ENCODE measurements at places on chromosomes 3 and 15.

DNA sequence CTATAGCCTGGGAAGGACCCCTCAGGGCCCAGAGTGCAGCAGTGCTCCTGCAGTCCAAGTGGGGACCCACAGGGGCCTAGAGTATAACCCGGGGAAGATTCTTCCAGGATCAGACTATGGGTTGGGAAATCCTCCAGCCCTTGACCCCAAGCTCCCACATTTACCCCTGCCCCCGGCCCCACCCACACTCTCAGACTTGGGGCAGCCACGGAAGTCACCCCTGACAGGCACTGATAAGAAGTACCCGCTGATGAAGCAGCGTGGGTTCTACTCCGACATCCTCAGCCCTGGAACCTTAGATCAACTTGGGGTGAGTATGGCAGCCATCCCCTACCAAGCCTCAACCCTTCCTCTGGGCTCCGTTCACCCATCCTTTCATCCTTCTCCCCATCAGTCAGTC lies 6.3 kb downstream of the DNAH1 start:
- no peak for DNase-seq

DNA sequence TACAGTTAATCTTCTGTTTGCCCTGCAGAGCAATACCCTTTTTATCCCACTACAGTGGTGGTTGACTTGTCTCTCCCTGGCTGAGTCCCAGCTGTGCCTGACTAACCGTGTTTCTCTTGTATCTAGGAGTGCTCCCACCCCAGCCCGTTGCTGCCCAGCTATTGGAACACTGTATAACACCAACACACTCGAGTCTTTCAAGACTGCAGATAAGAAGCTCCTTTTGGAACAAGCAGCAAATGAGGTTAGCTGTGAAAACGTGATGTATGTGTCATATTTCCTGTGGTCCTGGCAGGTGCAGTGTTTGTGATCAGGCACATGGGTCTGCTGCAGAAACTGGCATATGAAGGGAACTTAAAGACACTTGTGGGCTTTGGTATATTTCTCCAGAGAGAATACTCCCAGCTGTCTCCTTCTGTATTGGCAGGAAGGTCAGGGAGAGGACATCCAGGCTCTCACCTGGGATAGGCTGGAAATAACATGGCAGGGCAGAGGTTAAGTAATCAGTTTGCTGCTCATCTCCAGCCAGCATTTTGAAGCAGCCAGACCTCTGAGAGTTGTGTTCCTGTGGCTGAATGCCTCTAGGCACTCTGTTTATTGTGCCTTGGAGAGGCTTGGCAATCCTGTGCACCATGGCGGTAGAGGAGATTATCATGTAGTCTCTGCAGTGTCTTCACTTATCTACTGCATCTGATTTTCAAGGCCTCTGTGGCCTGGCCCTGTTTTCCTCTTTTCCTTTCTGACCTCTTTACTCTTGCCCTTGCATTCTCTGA lies 34.8 kb downstream of the ATG7 start:
- DNase-seq = no peak

GRCh38 chr3:83011481-83011880 lies 1250.0 kb upstream of the GBE1 start:
- no peak for DNase-seq

DNA sequence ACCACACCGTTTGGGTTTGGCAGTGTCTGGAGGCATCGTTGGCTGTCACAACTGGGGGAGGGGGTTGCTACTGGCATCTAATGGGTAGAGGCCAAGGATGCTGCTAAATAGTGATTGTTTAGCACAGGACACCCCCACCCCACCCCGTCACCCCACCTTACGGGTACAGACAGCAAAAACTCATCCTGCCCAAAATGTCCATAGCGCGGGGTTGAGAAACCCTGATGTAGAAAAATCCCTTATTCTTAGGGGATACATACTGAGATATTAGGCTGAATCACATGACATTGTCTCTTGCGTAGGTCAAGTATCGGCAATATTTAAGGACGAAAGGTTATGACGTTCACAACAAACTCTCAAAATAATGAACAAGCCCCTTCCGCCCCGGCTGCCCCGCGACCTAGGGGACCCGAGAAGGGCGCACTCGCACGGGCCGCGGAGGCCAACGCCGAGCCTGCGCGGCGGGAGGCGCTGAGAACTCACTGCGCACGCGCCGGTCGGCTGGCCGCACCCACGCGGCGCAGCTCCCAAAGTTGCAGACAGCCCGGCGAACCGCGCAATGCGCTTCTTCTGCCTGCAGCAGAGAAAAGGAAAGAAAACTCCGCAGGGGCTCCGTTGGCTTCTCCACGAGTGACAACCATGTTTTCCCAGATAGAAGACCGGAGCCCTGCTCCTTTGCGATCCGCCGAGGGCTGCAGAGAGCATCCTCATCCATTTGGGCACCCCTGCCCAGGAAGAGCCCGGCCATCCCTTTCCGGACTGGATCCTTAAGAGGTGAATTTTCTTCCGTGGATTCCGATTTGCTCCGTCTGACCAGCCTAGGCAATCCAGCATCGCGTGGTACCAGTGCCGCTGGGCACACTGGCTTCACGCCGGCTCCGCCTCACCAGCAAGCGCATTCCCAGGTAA lies 136.8 kb upstream of the CCDC54 start:
- no peak for DNase-seq

- no peak for DNase-seq
Observed at GRCh38 chr3:38222032-38222634, 43.5 kb upstream of the SLC22A13 start.

- no peak for DNase-seq
Observed at GRCh38 chr3:71421820-71422566, 161.5 kb downstream of the FOXP1 start.

GRCh38 chr3:48276911-48277641 lies 36.2 kb downstream of the ZNF589 start:
- no peak for DNase-seq

- DNase-seq = no peak
Observed at GRCh38 chr3:63864008-63864964, 619 bp downstream of the ATXN7 start.

- DNase-seq = no peak
Observed at GRCh38 chr3:32097768-32098167, 8.7 kb upstream of the GPD1L start.

DNA sequence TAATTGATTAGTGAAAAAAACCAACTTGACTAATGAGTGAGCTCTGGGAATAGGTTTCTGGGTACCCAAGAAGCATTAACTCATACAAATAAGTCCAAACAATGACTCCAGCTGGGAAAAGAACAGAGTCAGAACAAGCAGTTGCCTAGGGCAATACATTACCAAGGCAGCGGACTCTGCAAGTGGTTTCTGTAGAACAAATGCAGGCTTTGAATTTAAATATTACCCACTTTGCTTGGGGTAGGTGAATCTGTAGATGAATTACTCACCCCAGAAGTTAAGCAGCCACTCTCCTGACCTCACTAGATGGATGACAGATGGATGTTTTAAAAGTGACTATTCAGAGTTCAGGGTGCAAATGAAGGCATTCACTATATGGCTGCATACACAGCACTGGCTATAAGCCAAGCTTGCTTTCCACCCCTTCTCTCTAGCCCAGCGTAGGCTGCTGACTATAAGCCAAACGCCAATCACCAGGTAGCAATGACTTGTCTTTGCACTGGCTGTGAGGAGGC lies 73.1 kb upstream of the BHLHE40 start:
- no peak for DNase-seq

DNA sequence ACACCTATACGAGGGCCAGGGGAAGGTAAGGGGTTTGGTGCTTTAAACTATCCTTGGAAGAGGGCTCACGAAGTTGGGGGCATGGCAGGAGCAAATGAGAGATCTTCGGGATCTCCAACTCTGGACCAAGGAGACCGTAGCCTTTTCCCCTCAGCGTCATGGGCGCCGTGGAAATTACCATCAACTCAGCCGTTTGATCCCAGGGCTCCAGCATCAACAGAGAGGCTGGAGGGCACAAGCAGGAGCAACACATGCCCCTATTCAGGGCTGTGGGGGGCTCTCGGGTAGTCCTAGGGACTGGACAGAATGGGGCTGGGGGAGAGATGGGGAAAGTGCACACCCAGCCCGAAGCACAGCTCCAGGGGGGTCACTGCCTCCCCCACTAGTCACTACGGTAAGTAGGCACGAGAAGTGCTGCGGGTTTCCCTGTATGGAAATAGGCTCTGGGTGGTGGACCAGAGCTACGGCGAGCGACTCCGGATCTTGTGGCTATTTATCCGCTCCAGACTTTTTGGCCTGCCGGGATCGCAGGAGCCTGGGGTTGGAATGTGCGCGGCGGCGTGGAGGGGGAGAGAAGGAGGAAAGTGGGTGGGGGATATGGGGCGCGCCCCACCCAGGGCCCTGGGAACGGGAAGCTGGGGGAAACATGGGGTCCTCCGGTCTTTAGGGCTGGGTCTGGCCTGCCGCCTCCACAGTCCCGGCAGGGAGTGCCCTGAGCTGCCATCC lies 539 bp upstream of the LAMB2 start:
- DNase-seq = peak; percentile 59

GRCh38 chr3:41247055-41248004 lies 48.0 kb downstream of the CTNNB1 start:
- no peak for DNase-seq

- DNase-seq = no peak
Observed at GRCh38 chr15:42549741-42550392, 1.2 kb downstream of the HAUS2 start.

DNA sequence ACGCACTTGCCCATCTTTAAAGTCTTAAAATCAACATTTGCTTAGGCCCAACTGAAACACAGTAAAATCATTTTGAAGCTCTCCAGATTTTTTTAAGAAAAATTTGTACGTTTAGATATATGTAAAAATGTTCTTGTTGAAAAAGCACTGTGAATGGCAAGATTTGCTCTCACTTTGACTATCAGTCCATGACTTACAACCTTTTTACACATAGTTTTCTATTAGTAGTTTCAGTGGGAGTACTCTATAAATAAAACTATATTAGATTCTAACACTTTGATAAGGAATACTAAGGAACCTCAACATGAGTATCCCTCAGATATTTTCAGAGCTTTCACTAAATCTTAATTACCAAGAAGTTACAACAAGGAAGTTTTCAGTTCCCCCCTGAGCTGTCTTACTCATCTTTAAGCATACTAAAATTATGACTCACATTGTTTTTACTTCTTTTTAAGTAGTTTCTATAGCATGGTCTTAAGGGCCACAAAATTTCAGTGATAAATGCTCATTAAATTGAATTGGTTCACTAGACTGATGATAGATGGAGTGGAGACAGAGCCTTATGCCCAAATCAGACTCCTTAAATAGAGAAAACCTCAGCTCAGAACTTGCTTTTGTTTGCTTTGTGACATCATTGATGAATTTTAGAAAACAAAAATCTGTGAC lies 31.6 kb upstream of the RAP2B start:
- peak; percentile 74 for DNase-seq

- DNase-seq = peak; percentile 59
Observed at GRCh38 chr3:184371570-184372018, 6.4 kb downstream of the THPO start.

DNA sequence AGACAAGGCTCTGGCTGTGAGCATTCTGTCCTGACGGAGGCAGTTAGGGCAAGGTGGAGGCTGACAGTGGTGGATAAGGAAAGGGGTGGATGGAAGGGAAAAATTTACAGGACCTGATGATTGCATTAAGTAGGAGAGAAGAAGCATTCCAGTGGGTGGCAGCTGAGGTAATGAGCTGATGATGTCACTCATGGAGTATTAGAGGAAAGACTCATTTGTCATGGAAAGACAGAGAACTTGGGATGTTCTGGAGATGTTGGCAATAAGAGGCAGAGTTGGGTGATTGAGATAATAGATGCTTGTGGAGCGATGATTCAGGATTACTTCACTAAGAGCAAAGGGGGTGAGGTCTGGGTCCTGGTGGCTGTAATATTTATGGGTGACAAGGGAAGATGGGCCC lies 63.6 kb upstream of the SCN5A start:
- no peak for DNase-seq
